Kasumi-1 (cell line): ENCODE measurements at places on chromosomes 11 and 22.

GRCh38 chr22:26767351-26768155 lies 110.2 kb downstream of the MIAT start:
- DNase-seq: no peak

GRCh38 chr11:12430351-12430750 lies 53.0 kb downstream of the PARVA start:
- no peak for DNase-seq

DNA sequence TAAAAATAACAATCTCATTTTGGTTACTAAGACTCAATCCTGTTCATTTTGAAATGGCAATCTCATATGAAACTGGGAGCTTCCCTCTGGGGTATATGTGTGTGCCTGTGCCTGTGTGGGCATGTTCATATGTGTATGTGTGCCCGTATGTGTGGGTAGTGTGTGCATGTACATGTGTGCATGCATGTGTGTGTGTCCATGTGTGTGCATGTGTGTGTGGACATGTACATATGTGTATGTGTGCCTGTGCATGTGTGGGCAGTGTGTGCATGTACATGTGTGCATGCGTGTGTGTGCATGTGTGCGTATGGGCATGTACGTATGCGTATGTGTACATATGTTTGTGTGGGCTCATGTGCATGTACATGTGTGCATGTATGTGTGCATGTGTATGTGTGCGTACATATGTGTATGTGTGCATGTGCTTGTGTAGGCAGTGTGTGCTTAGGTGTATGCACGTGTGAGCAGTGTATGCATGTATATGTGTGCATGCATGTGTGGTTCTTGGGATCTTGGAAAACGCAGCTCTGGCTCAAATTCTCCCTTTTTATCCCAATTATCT lies 24.5 kb upstream of the CACNG2 start:
- DNase-seq: no peak

DNA sequence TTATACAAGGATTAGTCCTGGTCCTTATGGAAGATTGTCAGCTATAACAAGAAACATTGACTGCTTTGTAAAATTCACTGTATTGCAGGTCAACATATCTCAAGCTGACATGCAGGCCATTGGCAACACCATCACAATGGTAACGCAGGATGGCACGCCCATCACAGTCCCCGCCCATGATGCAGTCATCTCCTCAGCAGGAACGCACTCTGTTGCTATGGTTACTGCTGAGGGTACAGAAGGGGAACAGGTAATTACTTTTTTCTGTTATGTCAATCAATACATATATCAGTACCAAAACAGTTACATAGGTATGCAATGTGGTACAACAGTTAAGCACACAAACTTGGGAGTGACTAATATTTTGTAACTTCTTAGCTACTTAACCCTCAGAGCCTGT lies 55.3 kb downstream of the ZNF143 start:
- DNase-seq: no peak

GRCh38 chr22:32339190-32340012 lies 18.3 kb upstream of the RFPL3 start:
- DNase-seq: no peak

GRCh38 chr11:102552020-102552419 lies 21.5 kb upstream of the MMP7 start:
- DNase-seq: no peak
